ENCODE measurements at places on chromosomes 3 and 15.

- no peak for DNase-seq
These were observed 154.0 kb upstream of the THBS1 start for GRCh38 chr15:39426552-39427532.

GRCh38 chr3:100553618-100554372, 55.6 kb upstream of the ADGRG7 start:
- DNase-seq = no peak

GRCh38 chr3:89332386-89332785, 225.0 kb downstream of the EPHA3 start:
- no peak for DNase-seq

DNA sequence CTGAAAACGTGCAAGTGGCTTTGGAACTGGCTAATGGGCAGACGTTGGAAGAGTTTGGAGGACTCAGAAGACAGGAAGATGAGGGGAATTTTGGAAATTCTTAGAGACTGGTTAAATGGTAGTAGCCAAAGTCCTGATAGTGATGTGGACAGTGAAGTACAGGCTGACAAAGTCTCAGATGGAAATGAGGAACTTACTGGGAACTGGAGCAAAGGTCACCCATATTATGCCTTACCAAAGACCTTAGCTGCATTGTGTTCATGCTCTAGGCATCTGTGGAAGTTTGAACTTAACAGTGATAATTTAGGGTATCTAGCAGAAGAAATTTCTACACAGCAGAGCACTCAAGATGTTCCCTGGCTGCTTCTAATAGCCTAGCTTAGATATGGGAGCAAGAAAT, 28.6 kb upstream of the SERPINI2 start:
- DNase-seq = no peak
